GM23248 (cell line): ENCODE measurements at places on chromosomes 3 and 15. TPM values are rescaled to one million over a fixed set of nuclear protein-coding genes. Genes with fewer than 3 reads are reported as not detected.

The MYRIP gene
- 0.32 TPM in 1 of 2 replicates, not detected in the other for total RNA-seq

The TLR9 gene
- total RNA-seq: not detected in 2 replicates

DNA sequence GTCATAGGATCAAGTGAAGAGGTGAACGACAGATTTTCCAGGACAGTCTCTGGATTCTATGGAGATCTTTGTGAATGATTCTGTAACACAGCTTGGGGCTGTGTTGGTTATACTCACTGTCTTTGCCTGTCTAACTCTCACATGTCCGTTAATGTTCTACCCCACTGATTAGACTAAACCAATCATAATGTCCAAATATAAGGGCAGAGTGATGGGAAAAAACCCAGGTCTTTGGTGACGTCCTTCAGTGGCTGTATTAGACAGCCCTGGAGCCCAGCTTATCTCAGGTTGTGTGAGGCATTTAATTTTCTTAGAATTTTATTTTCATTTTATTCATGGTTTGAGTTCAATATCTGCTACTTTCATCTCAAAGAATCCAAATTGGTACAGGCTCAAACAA, 59.3 kb upstream of the TRA2B start:
- no peak overlapping the region for H3K4me3 ChIP-seq
- peaks cover 25% of the 10 kb centered on the region for H3K4me1 ChIP-seq
- no peaks in the 10 kb centered on the region for H3K36me3 ChIP-seq
- no peak overlapping the region for H3K27ac ChIP-seq

- DNase-seq: no peak
- no peaks in the 10 kb centered on the region for H3K36me3 ChIP-seq
- no peak overlapping the region for H3K27ac ChIP-seq
- H3K27me3 ChIP-seq: peaks cover 50% of the 10 kb centered on the region
- H3K4me1 ChIP-seq: no peaks in the 10 kb centered on the region
- H3K4me3 ChIP-seq: no peak overlapping the region
These were observed 230.8 kb downstream of the EBLN2 start for GRCh38 chr3:73292220-73292619.

DNA sequence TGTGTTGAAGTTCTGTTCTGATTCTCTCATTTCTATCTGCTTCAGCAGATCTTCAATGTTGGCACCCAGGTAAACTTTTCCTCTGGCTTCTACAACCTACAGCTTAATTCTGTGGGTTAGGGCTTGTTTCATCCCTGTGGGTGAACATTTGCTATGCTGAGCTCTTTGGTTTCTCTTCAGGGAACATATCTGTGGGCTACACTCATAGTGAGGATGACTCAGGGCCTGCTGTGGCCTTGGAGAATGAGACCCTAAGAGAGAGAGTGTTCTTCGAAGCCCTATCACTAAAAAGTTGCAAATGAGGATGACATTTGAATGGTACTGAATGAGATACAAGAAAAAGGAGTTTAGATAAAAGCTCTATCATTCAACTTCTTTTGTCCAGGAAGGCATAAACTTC, 346.2 kb upstream of the CBLB start:
- peak; percentile 25 for DNase-seq
- H3K4me1 ChIP-seq: peaks cover 10% of the 10 kb centered on the region
- no peak overlapping the region for H3K4me3 ChIP-seq
- H3K36me3 ChIP-seq: no peaks in the 10 kb centered on the region
- H3K27me3 ChIP-seq: no peaks in the 10 kb centered on the region

DNA sequence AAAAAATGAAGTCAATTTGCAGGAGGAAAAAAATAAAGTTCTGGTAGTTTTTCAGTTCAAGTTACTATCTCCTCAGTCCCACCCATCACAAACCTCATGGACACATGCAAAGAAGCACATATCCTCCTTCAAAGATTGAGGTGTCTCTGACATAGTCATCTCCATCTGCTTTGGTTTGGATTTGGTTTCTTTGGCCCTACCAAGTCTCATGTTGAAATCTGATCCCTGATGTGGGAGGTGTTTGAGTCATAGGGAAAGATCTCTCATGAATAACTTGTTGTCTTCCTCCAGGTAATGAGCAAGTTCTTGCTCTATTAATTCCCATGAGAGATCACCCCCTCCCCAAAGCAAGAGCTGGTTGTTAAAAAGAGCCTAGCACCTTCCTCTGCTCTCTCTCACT, 446.8 kb downstream of the IGSF11 start:
- H3K27ac ChIP-seq: no peak overlapping the region
- DNase-seq: no peak
- no peak overlapping the region for H3K4me3 ChIP-seq
- H3K4me1 ChIP-seq: no peaks in the 10 kb centered on the region

GRCh38 chr3:159148466-159148865, 346.6 kb downstream of the MFSD1 start:
- H3K4me1 ChIP-seq: no peaks in the 10 kb centered on the region
- H3K4me3 ChIP-seq: no peak overlapping the region
- H3K27ac ChIP-seq: no peak overlapping the region
- no peaks in the 10 kb centered on the region for H3K36me3 ChIP-seq
- H3K27me3 ChIP-seq: no peaks in the 10 kb centered on the region

- no peaks in the 10 kb centered on the region for H3K4me1 ChIP-seq
- no peaks in the 10 kb centered on the region for H3K36me3 ChIP-seq
- no peak for DNase-seq
- H3K27me3 ChIP-seq: no peaks in the 10 kb centered on the region
- no peak overlapping the region for H3K4me3 ChIP-seq
These were observed 322.8 kb downstream of the ZNF621 start for GRCh38 chr3:40847551-40847992.

DNA sequence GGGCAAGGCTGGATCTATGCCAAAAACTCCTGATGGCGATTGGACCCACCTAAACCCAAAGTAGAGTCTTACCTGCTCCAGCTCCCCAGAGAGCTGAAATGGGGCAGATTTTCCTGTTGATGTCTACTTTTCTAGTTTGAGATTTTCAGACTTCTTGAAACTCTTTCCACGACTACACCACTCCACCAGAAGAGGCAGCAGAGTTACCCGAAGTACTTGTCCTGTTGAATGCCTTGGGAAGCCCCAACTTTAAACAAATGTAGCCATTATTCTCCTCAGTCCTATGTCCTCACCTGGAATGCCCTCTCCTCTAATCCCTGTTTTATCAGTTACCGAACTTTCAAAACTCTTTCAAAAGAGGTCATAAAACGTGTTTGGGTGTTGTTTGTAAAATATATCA, 843.8 kb downstream of the VGLL3 start:
- no peaks in the 10 kb centered on the region for H3K36me3 ChIP-seq
- no peaks in the 10 kb centered on the region for H3K4me1 ChIP-seq
- no peaks in the 10 kb centered on the region for H3K27me3 ChIP-seq
- no peak for DNase-seq

The SCN11A gene
- not detected in 2 replicates for total RNA-seq
